DMS 273 treated with DMSO at 0.1 percent for 48 hours (cell line): ENCODE measurements at places on chromosomes 16 and 17.
A peak's percentile ranks its signal among the peaks of the same experiment; 100 is the strongest.

GRCh38 chr17:17877529-17878358 is 41.0 kb upstream of the SREBF1 start:
- no peak for DNase-seq

- no peak for DNase-seq
These were observed 4.5 kb downstream of the MAF start for GRCh38 chr16:79595931-79596450.

GRCh38 chr17:21368545-21369246 is 7.5 kb upstream of the KCNJ12 start:
- DNase-seq, result no peak

DNA sequence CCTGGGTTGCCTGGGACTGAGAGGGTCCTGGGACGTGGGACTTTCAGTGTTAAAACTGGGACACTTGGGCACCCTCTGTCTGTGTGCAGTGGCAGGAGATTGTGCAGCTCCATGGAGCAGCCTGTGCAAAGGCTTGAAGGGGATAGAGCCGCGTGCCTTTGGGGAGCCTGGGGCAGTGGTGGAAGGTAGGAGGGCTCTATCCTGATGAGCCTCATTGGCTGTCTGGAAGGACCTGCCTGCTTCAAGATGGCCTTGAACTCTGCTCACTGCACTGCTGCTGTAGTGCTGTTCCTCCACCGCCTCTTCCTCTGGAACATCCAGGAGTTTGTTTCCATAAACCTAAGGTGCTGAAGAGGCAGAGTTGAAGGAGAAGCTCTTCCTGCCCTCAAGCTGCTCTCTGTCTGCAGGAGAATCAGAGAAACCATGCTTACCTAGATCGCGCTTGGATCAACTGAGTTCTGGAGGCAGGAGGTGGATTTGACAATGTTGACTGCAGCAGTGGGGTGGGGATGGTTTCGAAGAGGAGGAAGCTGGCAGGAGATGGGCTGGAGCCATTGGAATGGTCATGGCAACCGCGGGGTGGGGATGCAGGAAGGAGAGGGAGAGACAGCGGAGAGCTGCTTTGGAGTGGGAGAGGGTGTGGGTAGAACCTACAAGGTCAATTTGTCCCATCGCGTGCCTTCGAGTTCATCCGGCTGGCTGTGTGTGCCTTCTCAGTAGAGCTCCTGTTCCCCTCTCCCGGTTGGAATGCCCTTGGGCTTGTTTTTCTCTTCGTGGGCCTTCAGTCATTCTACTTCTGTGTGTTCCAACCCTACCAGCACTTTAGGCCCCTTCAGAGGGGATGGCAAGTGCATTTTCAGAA is 3.7 kb downstream of the RMI2 start:
- no peak for DNase-seq

GRCh38 chr17:49210158-49211029 is at the start of the genes ABI3 and GNGT2:
Gene ABI3, plus strand, starts transcription at chr17:49210707. Its CDS starts 18 bp downstream, at chr17:49210725.
Gene GNGT2, minus strand, starts transcription at chr17:49210574. Its CDS starts 3,152 bp downstream, at chr17:49207422.
- no peak for DNase-seq

DNA sequence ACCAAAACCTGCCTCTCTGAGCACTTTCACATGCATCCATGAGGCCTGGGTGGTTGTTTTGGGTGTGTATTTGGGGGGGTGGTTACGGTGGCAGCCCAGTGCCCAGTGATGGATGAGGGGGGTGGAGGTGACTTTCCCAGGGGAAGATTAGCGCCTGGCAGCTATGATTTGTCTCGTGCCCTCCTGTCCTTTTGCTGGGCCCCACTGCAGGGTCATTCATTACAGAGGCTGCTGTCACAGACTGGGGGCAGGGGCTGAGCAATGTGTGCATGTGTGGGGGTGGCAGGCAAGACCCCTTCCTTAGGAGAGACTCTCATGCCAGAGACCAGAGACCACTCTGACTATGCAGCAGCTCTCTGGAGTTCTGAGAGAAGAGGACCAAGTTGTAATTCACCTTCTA is 93.7 kb downstream of the MRM1 start:
- no peak for DNase-seq

DNA sequence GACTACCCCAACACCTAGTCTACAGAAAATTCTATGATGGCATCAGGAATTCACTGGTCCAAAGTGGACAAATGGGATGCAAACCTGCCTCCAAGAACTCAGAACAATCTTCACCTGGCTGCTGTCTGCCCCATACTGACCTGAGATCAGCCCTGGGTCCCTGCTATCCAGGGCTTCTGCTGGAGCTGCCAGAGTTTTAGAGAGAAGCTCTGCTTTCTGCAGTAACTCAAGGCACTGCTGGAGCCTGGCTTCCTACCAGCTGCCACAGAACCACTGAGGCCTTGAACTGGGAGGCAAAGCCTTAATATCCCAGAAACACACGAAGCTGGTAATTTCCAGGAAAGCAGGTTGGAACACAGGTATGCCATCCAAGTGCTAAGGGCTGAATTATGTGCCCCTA is 7.5 kb downstream of the TMEM170A start:
- DNase-seq, result no peak

DNA sequence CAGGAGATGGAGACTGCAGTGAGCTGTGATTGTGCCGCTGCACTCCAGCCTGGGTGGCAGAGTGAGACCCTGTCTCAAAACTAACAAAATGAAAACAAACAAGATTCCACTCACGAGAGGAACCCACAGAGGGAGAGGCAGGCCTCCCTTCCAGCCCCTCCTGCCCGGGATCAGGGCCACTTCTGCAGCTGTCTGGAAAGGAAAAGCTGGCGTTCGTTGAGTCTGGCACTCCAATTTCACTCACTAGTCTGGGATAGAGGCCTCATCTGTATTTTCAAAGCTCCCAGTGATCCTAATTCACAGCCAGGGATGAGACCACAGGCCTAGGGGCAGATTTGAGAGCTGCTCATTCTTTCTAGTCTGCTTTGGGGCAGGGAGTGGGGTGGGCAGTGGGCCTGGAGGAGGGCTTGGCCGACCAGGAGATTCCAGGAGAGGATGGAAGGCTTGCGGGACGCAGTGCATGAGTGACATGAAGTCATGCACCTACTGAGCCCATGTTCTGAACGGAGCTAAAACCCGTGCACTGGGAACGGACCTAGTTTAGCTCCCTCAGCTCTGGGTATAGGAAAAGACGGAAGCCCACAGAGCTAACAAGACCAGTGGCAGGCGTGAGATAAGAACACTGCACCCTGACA is 54.0 kb downstream of the COTL1 start:
- DNase-seq, result no peak

DNA sequence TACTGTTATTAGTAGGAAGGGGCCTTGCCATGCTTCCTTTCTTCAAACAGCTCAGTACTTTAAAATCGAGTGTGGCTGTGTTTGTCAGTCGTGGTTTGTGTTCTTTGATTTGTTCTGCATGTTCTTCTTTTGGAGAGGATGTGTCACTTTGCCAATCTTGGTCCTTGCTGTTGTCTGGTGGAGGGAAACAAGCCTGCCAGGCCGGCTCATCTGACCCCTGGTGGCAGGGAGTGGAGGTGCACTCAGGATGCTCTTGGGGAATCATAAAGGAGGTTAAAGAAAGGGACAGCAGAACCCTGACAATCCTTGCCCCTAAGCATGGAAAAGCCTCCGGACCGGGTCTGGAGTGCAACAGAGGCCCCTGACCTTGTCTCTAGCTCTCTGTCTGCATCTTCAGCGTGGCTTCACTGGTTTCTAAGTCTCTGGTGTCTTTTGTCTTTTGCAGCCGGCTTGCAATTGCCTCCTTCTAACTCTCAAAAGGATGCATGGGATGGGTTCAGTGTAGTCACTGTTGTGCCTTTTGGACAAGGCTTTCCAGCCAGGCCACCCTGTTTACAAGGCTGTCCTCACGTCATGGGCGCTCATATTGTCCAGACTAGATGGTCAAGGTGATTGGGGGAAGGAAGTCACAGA is 135.8 kb downstream of the WWOX start:
- DNase-seq, result no peak

GRCh38 chr17:80704894-80705293 is 160.3 kb downstream of the RPTOR start:
- DNase-seq, result no peak

GRCh38 chr16:4231367-4231766 is 10.5 kb downstream of the SRL start:
- DNase-seq, result no peak

DNA sequence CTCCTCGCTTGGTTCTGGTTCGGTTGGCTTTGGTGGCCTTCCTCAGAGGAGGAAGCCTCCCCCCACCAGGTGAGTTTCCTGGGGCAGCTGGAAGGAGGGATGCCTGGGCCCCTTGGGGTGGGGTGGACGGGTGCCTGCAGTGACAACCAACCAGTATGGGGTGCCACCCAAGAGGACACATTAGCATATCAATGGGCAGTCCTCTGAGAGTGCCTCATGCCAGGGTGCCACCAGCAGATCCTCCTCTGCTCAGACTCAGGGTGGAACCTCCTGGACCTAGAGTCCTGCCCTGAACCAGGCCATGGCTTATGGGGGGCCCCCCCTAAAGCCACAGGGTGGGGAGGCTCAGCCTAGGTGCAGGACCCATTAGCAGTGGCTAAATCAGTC is 2.7 kb downstream of the PPP1R1B start:
- no peak for DNase-seq

- no peak for DNase-seq
These were observed 422.2 kb upstream of the CDH11 start for GRCh38 chr16:65543781-65544740.

GRCh38 chr16:67423611-67424260 is 7.2 kb upstream of the HSD11B2 start:
- no peak for DNase-seq

DNA sequence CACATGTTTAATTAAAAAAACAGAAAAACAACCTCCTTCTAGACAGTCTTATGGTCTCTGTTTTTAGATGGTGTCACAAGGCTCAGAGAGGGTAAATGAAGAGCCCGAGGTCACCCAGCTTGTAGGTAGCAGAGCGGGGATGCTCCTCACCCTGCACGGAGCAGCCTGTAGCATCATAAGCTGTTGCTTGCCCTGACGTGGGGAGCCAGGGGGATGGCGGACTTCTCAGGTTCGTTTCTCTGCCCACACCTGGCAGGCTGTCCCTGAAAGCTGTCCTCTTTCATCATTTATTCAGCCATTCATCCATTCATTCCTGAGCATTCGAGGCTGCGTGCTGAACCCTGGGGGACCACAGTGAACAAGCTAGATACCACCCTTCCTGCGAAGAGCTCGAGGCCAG is 75.7 kb upstream of the KSR1 start:
- no peak for DNase-seq

DNA sequence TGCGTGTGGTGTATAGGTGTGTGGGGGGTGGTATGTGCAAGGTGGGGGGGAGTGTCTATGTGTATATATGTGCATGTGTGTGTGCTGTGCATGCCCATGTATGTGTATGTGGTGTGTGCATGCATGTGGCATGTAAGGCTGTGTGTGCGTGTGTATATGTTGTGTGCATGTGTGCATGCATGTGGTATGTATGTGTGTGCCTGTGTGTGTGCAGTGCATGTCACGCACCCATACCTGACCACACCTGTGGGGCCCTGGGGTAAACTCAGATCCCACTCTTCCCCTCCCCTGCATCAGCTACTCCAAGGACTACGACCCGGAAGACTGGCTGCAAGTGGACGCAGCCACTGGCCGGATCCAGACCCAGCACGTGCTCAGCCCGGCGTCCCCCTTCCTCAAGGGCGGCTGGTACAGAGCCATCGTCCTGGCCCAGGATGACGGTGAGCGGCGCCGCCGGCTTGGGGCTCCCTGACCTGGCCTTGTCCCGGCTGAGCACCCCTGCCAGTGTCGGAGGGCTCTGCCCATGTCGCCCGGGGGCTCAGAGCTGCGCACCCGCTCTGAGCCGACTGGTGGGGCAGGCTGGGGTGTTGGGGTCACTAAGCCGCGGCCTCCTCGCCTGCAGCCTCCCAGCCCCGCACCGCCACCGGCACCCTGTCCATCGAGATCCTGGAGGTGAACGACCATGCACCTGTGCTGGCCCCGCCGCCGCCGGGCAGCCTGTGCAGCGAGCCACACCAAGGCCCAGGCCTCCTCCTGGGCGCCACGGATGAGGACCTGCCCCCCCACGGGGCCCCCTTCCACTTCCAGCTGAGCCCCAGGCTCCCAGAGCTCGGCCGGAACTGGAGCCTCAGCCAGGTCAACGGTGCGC is 9.1 kb downstream of the SLC22A31 start:
- no peak for DNase-seq

- no peak for DNase-seq
These were observed 75.8 kb downstream of the WSCD1 start for GRCh38 chr17:6145946-6146345.

DNA sequence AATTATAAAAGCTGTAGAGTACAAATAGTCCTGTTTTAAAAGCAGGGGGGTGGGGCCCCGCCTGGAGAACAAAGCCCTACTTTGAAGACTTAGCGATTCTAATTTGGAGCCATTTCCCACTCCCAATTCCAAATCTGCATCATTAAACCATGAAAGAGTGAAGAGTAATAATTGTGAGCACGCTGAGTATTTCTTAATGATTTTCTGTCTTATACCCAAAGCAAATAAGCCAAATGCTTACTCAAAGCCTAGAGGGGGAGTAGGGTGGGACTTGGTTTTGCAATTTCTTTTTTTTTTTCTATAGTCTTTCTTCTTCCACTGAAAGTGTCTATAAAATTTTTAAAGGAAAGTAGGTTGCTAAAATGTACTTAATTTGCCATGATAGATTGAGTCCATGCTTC is 470.1 kb downstream of the TOX3 start:
- no peak for DNase-seq

- DNase-seq, result peak; percentile 82
These were observed 2.9 kb downstream of the OR1F1 start for GRCh38 chr16:3190949-3191353.

- no peak for DNase-seq
These were observed 8.1 kb upstream of the ATXN7L3 start for GRCh38 chr17:44207743-44208142.

DNA sequence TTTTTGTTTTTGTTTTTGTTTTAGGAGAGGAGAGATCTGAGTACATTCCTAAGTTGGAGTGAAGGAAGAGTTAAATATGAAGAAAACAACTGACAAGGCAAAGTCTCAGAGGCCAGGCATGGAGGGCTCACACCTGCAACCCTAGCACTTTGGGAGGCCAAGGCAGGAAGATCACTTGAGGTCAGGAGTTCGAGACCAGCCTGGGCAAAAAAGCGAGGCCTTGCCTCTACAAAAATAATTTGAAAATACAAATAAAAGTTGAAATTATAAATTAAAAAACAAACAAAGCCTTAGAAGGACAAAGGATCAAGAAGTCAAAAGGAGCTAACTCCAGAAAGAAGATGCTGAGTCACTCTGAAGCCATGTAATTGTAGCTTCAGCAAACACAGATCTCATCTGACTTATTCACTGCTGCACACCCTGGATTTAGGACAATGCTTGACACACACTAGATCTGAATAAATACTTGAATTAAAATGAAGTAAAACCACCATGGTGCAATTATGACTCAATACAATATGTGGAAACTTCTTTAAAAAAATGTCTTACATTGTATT is 9.1 kb downstream of the CEP20 start:
- DNase-seq, result no peak
